Motor neuron (in vitro differentiated cells): ENCODE measurements at places on chromosomes 3 and 15. TPM values are rescaled to one million over a fixed set of nuclear protein-coding genes. Genes with fewer than 3 reads are reported as not detected.
A peak's percentile ranks its signal among the peaks of the same experiment; 100 is the strongest.

The SENP5 gene
- total RNA-seq = 37.4 and 38.0 TPM in 2 replicates

The TIMP4 gene
- 1.2 and 1.6 TPM in 2 replicates for total RNA-seq

The GP9 gene
- total RNA-seq = not detected in 2 replicates

The BBS4 gene
- total RNA-seq = 32.0 and 35.4 TPM in 2 replicates

The AP3B2 gene
- 2.5 and 5.2 TPM in 2 replicates for total RNA-seq

The ACTC1 gene
- total RNA-seq = 0.23 and 0.78 TPM in 2 replicates

DNA sequence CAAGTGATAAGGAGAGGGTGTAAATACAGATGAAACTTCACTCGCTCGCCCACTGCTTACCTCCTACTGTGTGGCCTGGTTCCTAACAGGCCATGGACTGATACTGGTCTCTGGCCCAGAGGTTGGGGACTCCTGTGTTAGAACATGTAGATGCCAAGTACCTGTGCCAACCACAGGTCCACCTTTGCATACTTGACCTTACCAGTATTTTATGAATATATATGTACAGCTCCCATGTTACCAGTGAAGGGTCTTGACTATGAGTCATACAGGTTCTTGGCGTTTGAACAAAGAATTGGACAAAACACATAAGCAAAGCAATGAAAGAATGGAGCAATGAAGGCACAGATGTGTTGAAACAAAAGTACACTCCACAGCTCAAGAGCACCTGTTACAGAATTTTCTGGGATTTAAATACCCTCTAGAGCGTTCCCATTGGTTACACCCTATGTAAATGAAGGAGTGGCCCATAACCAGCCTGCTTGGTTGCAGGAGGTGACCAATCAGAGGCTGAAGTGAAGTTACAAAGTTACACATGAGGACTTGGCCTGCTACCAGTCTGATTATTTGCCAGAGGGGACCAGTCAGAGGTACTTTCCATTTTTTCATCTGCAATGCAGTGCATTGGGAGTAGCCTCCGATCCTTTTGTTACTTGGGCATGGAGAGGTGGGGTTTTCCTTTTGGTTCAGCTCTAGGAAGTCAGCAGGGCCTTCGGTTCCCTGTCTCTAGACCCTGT, 1.7 kb upstream of the GFM1 start:
- no peak for ATAC-seq

DNA sequence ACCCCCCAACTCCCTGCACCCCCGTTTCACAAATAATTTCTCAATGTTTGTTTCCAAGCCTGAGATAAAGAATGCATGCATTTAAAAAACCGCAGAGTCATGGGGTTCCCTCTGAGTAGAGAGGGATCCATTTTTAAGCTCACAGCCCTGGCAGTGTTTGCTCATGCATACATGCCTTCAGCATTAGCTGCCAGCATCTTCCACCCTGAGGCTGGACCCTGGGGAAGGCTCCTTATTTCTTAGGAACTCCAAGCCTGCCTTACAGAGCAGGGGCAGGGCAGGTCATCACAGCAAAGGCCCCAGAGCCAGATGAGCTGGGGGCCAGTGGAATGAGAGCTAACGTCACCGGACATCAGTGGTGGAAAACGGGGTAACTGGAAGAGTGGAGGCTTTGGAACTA, 31.3 kb downstream of the TLE3 start:
- peak; percentile 85 for ATAC-seq

DNA sequence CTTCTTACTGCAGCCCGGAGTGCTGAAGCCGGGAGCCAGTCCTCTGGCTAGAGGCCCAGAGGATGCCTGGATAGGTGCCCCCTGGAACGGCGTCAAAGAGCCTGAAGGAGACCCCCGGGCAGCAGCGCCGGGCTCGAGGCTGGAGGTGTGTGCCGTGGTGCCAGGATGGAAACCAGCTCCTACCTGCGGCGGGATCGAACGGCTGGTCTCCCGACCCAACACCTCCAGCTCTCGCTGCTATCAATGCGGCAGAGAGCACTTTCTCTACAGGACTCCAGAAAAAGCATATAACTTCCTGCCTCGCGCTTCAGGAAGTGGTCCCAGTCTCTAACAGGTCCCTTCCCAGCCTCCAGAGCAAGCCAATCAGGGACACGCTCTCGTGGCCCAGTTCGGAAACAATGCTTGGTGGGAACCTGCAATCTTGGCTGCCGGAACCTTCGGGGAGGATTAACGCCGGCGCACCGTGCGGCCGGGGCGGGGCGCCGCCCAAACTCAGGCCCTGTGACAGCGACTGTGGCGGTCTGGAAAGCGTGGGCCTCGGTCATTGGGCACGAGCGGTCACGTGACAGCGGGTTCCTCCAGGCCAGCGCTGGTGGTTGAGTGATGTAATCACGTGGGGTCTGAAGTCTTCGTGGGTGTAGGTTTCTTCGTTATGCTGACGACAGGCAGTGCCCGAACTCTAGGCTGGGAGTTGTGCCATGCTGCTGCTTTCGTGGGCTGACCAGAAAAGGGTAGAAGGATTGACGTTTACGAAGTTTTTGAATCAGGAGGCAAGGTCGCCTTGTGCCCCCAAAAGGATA, at the start of gene SLC33A1:
TSS of gene SLC33A1 (minus strand) at position 287 of the 800 bp plus-strand sequence. CDS start 430 bp downstream, outside the sequence.
- ATAC-seq = peak; percentile 96

GRCh38 chr3:151329363-151329762, at the start of gene P2RY13:
P2RY13 (minus strand) TSS chr3:151329549; CDS start chr3:151329528, 21 bp downstream.
- no peak for ATAC-seq

DNA sequence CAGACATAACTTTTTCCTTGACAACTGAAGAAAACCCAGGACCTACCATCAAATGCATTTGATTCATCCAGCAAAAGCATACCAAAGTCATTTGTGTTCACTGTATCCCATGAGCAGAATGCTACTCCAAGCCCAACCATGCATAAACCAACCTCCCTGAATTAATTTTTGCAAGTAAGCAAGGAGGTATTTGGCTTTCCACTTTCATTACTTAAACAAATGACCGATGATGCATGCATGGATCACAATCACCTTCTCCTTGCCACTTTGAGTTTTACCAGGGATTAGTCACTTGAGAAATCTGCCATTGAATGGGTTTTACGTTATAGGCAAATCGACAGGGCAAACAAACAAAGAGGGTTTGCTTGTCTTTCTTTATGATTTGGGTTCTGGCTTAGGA, 214.8 kb downstream of the FMN1 start:
- peak; percentile 43 for ATAC-seq

DNA sequence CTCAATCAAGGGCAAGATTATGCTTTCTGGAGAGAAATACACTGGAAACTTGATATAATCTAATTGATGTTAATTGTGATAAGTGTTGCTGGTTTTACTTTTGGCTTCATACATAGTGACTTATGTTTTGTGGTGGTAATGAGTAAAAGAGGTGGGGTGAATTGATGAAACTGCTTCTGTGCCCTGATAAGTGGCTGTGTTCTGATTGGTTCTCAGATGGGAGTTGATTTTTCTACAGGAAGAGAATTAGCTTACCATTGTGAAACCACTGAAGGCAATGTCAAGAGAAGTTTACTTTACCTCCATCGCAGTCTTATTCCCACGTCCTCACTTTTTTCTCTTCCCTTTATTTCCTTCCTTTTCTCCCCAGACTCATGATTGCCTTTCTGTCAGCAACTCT, 23.8 kb downstream of the TMEM45A start:
- ATAC-seq = no peak

- ATAC-seq = no peak
These were observed 44.8 kb upstream of the SNTN start for GRCh38 chr3:63607716-63608115.

- peak; percentile 26 for ATAC-seq
These were observed 375.2 kb downstream of the LSAMP start for GRCh38 chr3:116070061-116070460.

GRCh38 chr3:123791417-123791816, 92.7 kb downstream of the MYLK start:
- ATAC-seq = peak; percentile 89

DNA sequence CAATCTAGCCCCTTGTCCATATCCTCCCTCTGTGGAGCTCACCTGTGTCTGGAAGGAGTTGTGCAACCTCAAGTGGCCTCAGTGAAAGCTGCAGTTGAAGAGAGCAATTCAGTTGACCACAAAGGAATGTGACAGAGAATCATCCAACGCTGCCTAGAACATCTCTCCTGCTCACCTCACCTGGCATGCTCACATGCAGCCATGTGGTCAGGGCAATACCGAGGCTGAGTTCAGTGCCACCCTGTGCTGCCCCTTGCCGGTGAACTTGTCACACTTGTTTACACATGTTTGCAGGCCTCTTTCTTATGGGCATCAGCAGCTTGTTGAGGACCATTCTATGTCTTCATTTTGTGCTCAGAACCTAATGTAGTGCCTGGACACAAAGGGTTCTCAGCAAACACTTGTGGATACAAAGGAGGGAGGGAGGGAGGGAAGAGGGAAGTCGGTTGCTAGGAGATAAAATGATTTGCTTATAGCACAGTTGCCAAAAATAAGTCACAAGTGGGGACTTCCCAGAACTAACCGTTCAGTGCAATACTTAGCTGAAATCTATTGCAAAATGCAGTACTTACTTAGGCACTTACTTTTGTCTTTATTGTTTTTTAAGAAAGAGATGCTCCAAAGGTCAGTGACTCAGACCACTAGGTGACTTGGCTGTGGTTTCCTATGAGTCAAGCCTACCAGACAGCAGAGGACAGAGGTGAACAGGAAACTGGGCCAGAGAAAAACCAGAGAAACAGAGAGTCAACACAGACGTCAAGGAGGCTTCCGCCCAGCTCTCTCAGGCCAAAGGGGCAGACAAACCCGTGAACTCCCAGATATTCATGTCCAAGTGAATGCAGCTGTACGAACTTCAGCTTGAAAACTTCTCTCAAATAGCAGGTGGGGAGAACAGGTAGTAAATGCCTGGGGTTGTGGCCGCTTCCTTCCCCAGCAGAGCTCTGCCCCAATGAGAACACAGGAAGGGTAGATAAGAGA, 227.8 kb upstream of the CTNNB1 start:
- ATAC-seq = peak; percentile 36

GRCh38 chr3:71186801-71187200, 396.7 kb downstream of the FOXP1 start:
- no peak for ATAC-seq

DNA sequence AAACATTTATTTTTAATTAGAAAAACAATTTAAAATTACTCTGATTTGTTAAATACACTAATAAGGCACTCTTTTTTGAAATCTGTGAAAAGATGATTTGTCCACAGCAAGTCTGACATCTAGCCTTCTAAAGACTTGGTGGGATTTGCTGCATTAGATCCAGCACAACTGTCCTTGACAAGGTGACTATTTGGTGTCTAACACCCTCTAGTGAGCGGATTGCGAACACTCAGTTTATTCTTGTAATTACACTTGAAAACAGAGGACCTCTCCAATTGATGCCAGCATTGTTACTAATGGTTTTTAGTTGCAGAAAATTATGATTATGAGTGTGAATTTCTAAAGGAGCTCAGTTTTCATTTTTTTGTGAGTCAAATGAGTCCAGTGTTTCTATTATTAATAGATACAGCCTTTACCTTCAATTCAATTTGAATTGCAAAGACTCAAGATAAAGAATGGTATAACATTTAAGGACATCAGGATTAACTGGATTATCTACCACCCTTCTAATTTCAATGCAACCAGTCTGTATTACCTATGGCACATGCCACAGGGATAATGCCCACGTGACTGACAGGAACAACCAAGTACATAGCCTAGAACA, 29.7 kb upstream of the STRIT1 start:
- ATAC-seq = peak; percentile 85

- no peak for ATAC-seq
These were observed 21.1 kb downstream of the GTF2A2 start for GRCh38 chr15:59636184-59636583.

- ATAC-seq = peak; percentile 85
These were observed 98.3 kb upstream of the VGLL3 start for GRCh38 chr3:87088993-87089841.

DNA sequence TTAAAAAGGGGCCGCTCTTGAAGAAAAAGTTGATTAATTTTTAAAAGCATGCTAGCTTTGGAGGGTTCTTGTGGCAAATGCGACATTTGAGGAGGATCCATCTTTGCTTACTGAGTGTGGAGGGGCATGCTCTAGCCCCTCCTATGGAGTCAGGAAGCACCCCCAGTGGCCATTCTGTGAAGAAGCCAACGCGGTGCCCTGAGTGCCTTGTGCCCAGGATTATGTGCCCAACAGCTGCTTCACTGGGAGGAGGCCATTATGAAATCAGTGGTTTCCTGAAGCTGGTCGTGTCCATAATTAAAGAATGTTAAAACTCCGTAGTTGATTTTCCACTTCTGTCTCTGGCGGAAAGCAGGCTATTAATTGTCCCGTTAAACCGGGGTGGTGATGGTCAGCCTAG, 69.1 kb upstream of the TNFAIP8L3 start:
- no peak for ATAC-seq

DNA sequence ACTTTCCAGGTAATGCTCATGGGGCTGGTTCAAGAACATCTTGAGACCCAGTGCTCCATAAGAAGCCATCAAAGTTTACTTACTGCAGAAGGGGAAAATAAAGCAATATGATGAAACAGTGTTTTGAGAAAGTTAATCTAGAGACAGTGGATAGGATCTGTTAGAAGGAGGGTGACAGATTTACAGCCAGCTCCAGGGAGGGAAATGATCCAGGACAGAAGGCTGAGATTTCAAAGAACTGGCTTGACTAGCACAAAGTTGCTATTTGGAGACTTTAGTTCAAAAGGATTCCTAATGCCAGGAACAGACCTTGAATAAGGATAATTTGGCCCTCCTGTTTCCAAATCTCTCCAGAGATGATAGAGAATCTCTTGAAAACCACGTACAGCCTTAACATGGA, 166.5 kb upstream of the NECTIN3 start:
- no peak for ATAC-seq

DNA sequence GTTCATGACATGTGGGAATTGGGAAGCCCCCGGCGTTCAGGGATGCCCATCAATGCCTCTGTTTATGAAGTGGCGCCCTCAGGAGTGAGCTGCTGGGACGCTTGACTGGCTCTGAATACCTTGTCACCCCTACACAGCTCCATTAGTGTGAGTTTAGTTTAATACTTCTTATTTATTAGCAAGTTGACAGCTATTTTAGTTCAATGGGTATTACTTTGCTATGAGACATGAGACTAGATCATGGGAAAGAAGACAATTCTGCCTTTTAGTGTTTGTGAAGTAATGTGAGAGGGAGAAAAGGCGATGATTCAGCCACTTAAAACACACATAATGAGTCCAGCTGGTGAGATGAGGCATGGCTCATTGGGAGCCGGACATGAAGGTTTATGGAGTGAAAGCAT, 678.5 kb downstream of the NR2F2 start:
- no peak for ATAC-seq

DNA sequence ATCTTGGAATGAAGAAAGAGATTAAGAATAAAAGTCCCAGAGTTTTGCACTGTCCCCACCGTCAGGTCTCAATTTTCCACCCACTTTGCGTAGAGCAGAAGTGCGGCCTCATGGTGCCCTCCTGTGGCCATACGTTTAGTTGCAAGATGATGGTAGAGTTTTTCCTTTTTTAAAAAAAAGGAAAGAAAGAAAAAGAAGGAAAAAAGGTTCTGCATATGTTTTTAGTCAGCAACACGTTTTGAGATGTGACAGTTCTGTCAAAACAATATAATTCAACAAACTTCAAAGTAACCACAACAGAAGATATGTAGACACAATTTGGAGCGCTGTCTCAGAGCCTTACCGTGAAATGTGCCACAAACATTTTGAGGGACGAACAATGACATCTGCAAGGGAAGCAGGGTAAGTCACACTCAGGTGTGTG, 24.6 kb downstream of the EBLN2 start:
- ATAC-seq = peak; percentile 41

- ATAC-seq = peak; percentile 68
These were observed 135.7 kb downstream of the ZPLD1 start for GRCh38 chr3:102570511-102570910.

- peak; percentile 81 for ATAC-seq
These were observed 228.0 kb upstream of the ADAMTS9 start for GRCh38 chr3:64915778-64916177.

- no peak for ATAC-seq
These were observed 8.4 kb downstream of the SHF start for GRCh38 chr15:45179221-45179985.
